Activated CD8-positive, alpha-beta memory T cell treated with anti-CD3 and anti-CD28 coated beads for 1 hour (primary cell): ENCODE measurements at places on chromosomes 3 and 15.

DNA sequence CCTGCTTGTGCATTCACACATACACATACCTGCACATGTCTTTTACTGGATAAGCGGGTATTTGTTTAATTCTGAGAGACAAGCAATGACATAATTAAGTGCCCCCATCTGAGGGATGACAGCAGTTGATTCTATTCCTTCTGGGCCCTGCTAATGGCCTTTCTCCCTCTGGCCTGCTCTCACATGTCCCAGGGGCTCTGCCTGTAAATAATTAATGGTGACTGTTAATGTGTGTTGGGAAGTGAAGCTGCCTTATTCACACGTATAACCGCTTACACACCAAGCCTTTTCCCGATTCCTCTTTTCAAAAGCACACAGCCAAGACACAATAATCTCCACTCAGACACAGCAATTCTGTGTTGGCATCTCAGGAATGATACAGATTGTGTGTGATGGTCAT lies 47.8 kb downstream of the LRRK1 start:
- no peak for DNase-seq

DNA sequence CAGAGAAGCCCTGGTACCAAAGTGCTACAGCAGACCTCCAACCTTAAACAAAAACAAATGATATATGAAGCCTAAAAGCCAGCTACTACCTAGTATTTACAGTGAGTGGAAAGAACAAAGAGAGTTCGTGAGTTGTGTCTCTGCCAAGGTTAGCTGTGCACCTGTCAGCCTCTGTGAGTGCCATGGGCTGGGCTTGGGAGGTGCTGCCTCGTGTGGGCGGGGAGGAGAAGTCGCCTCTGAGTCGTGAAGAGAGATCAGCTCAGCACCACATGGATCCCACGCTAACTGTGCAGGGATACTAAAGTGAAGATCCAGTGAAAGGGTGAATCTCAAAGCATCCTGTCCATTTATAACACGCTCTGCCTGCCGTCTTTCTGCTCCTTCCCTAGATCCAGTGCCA lies 101.9 kb downstream of the CHDH start:
- DNase-seq, result no peak

DNA sequence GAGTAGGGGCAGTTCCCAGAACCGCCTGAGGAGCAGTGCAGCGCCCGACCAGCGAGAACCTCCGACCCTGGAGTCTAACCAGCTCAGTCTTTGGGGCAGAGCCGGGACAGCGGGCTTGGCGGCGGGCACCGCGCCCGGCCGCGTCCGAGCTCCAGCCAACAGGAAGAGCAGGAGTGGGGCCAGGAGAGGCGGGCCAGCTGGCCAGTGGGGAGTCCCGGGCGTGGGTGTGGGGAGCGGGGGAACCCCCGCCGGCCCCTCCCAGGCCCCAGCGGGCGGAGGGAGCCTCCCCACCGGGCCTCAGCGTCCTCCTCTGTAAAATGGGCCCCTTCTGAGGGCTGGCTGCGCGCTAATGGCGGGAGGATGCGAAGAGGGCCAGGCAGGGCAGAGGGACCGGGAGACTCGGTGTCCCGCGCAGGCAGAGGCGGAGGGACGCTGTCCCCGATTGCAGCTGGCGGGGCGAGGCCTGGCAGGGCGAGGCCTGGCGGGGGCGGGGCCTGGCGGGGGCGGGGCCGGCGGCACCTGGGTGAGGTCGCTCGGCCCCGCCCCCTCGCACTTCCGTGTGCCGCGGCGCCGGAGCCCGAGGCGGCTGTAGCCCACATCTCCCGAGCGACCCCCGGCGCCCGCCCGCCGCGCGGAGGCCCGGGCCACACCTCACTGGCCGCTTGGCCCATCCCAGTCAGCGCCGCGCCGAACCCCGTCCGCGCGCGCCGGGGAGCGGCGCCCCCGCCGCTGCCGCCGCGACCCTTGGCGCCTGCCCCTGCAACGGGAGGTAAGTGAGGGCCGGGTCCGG lies at the start of gene PRKCD:
Gene PRKCD, plus strand, starts transcription at position 550 of the 790 bp plus-strand sequence. CDS start 17,214 bp downstream, outside the sequence.
- peak; percentile 76 for DNase-seq

GRCh38 chr3:38331257-38332022 lies 15.1 kb upstream of the XYLB start:
- no peak for DNase-seq

GRCh38 chr3:100682056-100682853 lies 27.0 kb upstream of the TFG start:
- no peak for DNase-seq

- no peak for DNase-seq
These were observed 5.3 kb downstream of the ZNF620 start for GRCh38 chr3:40511031-40511718.

DNA sequence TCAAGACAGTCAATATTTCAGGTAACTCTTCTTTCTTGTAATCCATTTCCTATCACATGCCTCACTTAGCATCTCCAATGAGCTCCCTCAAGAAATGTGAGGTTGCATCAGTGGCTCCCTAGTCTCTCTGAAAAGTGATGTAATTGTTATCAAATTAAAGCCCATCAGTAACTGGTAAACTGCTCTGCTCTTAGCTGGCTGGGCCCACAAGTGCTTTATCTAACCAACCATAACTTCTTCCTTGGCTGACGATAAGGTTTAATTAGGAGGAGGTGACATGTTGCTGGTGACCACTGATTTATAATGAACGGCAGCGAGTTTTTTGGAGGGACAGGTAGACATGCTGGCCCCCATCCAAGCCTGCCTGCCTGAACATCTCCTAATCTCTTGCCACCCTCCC lies 79.6 kb downstream of the RTP4 start:
- no peak for DNase-seq

DNA sequence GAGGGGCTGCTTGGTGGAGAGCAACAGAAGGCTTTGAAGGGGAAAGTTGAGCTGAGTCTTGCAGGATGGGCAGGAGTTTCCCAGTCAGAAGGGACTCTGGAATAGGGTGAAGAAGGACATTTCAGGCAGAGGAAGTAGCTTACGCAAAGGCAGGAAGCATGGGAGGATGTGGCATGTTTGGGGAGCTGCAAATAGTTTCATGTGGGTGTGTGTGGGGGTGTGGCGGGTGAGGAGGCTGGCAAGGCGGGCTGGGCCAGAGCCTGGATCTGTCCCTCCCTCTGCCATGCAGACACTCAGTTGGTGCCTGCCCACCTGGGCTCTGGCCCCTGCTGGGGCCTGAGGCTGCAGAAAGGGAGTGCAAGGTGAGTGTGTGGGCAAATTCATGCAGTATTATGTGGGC lies 10.4 kb downstream of the TEX264 start:
- peak; percentile 25 for DNase-seq

- DNase-seq, result no peak
These were observed 45.4 kb downstream of the DZIP1L start for GRCh38 chr3:138070006-138070405.

GRCh38 chr15:44034933-44035624 lies 160.0 kb downstream of the FRMD5 start:
- DNase-seq, result no peak

- no peak for DNase-seq
These were observed 67.6 kb upstream of the ARHGEF3 start for GRCh38 chr3:56869157-56869889.
